Naive thymus-derived CD4-positive, alpha-beta T cell (primary cell): ENCODE measurements at places on chromosomes 6 and 20. TPM values are rescaled to one million over a fixed set of nuclear protein-coding genes. Genes with fewer than 3 reads are reported as not detected.

ECT2L gene
- total RNA-seq: not detected

TAF4 gene
- 43.7 TPM for total RNA-seq

TMEM170B gene
- 0.25 and 0.29 TPM in 2 replicates for total RNA-seq

DNA sequence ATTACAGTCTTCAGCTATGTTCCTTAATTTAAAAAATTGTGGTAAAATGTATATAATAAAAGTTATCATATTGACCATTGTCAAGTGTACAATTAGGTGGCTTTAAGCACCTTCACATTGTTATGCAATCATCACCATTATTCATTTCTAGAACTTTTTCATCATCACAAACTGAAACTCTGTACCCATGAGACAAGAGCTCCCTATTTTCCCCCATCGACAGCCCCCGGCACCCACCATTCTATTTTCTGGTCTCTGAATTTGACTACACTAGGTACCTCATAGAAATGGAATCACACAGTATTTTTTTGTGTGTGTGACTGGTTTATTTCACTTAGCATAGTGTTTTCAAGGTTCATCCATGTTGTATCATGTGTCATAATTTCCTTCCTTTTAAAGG is 39.7 kb upstream of the FYN start:
- no peaks in the 10 kb centered on the region for H3K4me1 ChIP-seq
- no peaks in the 10 kb centered on the region for H3K27me3 ChIP-seq
- no peak for DNase-seq
- no peaks in the 10 kb centered on the region for H3K36me3 ChIP-seq
- H3K27ac ChIP-seq: no peak overlapping the region

DNA sequence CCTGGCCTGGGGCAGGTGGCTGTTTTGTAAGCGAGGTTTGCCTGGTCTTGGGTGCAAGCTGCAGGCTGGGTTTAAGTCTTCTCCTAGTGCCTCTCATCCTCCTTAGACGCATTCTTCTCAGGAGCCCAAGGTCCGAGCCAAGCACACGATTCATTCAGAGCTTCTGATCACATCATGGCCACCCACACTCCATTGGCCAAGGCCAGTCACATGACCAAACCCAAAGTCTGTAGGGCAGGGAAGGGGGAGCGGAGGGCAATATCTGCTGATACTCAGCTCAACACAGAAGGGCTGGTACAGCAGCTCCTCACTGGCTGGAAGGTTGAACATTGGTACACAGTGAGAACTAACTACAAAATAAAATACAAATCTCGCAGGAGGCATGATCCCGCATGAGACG is 177.2 kb upstream of the AFDN start:
- H3K27ac ChIP-seq: no peak overlapping the region
- H3K4me1 ChIP-seq: no peaks in the 10 kb centered on the region
- H3K27me3 ChIP-seq: peaks cover 3% of the 10 kb centered on the region
- no peak for DNase-seq

GRCh38 chr6:46789434-46790354 is 3.5 kb upstream of the MEP1A start:
- H3K4me1 ChIP-seq: no peaks in the 10 kb centered on the region
- no peak overlapping the region for H3K27ac ChIP-seq
- no peaks in the 10 kb centered on the region for H3K27me3 ChIP-seq
- no peaks in the 10 kb centered on the region for H3K36me3 ChIP-seq
- no peak for DNase-seq

GRCh38 chr20:33401921-33402369 is 626 bp upstream of the CDK5RAP1 start:
- no peak for DNase-seq
- H3K36me3 ChIP-seq: peaks cover 9% of the 10 kb centered on the region
- H3K27me3 ChIP-seq: no peaks in the 10 kb centered on the region
- H3K4me1 ChIP-seq: peaks cover 23% of the 10 kb centered on the region

GRCh38 chr6:92779746-92780145 is 639.6 kb downstream of the EPHA7 start:
- no peaks in the 10 kb centered on the region for H3K4me1 ChIP-seq
- H3K4me3 ChIP-seq: no peak overlapping the region
- DNase-seq: no peak
- H3K36me3 ChIP-seq: no peaks in the 10 kb centered on the region
- H3K27me3 ChIP-seq: no peaks in the 10 kb centered on the region

DNA sequence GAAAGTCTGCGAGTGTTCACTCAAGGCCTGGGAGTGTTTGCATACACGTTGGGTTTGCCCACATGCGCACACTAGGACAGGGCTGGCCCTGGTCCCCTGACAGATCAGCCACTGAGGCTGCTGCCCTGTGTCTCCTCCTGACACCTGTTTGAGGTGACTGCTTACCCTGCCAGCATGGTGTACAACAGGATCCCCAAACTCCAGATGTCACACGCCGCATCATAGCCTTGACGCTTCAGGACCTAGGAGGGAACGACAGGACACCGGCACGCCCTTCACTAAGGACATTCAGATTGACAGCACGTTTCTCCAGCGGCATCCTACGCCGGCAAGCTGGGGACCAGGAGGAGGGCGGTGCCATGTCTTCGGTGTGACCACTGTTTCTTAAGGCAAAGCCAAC is 37.0 kb upstream of the MPC1 start:
- H3K27me3 ChIP-seq: no peaks in the 10 kb centered on the region
- peaks cover 58% of the 10 kb centered on the region for H3K4me1 ChIP-seq
- H3K27ac ChIP-seq: peak overlapping the region; percentile 50
- DNase-seq: no peak
- no peak overlapping the region for H3K4me3 ChIP-seq

DNA sequence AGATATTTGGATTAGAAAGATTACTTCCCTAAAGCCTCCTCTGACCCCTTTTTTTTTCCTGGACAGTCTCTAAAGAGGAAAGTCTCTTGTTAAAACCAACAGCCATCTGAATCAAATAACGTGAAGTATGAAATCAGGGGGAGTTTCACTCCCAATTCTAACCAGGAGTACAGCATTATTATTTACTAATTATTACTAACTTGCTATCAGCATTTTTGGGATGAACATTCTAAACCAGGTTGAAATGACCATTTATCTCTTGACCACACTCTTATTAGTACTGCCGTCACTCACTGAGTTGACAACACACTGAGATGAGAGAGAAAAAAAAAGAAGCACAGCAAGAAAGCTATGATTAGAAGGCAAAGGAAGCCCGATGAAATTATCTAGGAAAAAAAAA is 114.4 kb upstream of the BCLAF1 start:
- no peaks in the 10 kb centered on the region for H3K27me3 ChIP-seq
- no peak overlapping the region for H3K4me3 ChIP-seq
- H3K36me3 ChIP-seq: no peaks in the 10 kb centered on the region
- H3K4me1 ChIP-seq: no peaks in the 10 kb centered on the region

- H3K27me3 ChIP-seq: no peaks in the 10 kb centered on the region
Observed at GRCh38 chr6:133971861-133972260, 18.8 kb downstream of the TBPL1 start.

DNA sequence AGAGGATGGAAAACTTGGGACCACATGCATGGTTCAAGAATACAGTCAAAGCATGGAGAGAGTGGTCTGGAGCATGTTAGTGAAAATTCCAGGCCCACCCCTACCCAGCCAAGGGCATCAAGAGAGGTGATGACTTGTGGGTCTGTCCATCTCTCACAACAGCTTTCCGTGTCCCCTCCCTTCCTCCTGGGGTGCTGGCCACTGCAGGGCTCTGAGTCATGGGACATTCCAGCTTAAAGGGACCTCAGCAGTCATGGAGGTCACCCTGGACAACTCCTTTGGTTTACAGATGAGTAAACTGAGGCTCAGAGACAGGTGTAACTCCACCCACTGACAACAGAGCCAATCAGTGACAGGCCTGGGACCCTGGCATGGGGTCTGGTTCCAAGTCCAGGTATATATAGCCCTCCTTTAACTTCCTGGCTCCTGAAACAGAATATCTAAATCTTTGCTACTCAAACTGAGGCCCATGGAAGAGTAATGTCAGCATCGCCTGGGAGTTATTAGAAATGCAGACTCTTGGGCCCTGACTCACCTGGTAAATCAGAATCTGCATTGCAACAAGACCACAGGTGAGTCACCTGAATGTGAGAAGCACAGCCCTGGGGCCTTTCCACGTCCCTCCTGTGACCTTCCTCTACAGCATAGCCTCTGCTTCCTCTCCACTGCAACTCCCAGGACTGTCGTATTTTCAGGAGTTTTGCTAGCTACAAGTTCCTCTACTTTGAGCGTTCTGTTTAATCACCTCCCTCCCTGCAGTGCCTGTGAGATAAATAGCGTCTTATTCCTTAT is 170.2 kb downstream of the ZDHHC14 start:
- H3K4me1 ChIP-seq: peaks cover 13% of the 10 kb centered on the region
- H3K27ac ChIP-seq: no peak overlapping the region
- no peak for DNase-seq
- H3K27me3 ChIP-seq: no peaks in the 10 kb centered on the region
- H3K36me3 ChIP-seq: no peaks in the 10 kb centered on the region

GRCh38 chr6:81894788-81895271 is 142.3 kb upstream of the TENT5A start:
- no peaks in the 10 kb centered on the region for H3K4me1 ChIP-seq
- H3K27me3 ChIP-seq: no peaks in the 10 kb centered on the region
- no peak for DNase-seq
- no peak overlapping the region for H3K4me3 ChIP-seq
